Fibroblast of skin of left biceps (primary cell): ENCODE measurements at places on chromosomes 3 and 15.

DNA sequence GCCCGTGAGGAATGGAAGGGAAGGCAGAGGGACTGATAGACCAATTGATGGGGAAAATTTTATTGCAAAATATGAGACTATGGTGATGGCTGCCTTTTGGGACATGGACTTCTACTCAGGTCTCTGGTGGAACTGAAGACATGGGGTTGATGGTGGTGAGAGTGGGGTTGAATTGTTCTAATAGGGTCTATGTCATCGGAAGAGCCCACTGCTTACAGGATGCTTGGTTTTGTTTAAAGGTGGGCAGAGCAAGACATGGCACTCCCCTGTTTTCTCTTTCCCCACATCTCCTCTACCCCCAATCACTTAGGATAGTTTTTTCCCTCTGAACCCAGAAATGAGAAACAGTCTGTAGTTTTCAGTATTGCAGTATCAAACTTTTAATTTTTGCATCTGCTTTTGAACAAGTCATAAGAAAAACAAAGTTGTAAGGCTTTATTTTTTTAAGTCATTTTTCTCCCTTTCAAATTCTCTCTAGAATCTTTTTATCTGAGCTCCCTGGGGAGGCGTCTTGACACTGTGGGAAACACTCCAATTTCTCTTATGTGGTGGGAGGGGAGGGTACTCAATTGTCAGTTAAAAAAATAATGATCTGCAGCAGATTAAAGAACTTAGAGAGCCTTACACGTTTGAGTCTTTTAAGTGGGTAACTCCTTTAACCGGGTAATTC, 276.2 kb upstream of the TBC1D5 start:
- no peak for DNase-seq

DNA sequence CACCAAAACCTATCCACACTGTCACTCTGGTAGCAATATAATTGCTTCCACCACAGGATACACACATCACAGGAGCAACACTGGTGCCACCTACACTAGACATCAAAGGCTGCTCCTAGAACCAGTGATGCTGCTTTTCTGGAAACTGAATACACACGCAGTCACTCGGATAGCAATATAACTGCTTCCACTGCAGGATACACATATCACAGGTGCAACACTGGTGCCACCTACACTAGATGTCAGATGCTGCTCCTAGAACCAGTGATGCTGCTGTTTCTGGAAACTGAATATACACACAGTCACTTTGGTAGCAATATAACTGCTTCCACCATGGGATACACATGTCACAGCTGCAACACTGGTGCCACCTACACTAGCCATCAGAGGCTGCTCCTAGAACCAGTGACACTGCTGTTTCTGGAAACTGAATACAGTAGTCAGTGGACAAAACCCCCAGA, 6.9 kb upstream of the TNFSF10 start:
- no peak for DNase-seq

DNA sequence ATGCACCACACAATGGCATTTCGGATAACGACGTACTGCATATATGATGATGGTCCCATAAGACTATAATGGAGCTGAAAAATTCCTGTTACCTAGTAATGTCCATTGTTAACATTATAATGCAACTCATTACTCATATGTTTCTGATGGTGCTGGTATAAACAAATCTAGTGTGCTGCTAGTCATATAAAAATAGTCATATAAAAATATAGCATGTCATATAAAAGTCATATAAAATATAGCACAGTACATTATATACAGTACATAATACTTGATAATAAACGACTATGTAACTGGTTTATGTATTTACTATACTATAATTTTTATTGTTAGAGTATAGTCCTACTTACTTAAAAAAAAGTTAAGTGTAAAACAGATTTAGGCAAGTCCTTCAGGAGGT, 50.6 kb downstream of the HACD2 start:
- DNase-seq: no peak

DNA sequence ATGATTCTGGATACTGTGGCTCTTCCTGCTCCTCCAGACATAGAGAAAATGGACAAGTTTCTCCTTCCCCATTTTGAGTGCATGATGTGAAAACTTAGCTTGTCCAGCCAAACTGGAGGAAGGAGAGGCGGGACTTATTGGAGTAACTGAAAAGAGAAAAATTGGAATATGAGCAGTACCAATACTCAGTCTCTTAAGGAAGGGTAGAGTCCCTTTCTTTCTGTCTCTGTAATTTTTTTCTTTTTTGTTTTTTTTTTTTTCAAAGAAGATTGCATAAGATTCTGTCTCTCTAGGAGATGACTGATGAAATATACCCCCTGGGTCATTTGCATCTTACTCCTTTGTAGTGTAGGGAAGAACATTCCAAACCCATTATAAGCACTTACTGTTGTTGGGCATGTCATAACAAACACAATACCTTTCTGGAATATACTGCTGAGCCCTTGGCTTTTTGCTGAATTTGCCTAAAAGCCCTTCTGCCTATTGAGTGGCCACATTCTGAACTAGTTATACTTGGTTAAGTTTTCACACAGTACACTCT, 498.1 kb upstream of the TPRG1 start:
- DNase-seq: peak; percentile 77
